ENCODE measurements at places on chromosomes 2 and 18. TPM values are rescaled to one million over a fixed set of nuclear protein-coding genes. Genes with fewer than 3 reads are reported as not detected.

The AQP12A gene
- not detected for total RNA-seq

The HOXD13 gene
- 0.18 TPM for total RNA-seq

The C2orf72 gene
- total RNA-seq: 7.5 TPM

The KHK gene
- total RNA-seq: 9.8 TPM

The APOB gene
- total RNA-seq: 0.14 TPM

The NAT8 gene
- not detected for total RNA-seq

The TSPYL6 gene
- total RNA-seq: not detected

The REEP1 gene
- 1.1 TPM for total RNA-seq

The EGR4 gene
- total RNA-seq: 0.19 TPM

The GLI2 gene
- total RNA-seq: 16.8 TPM

The OTOF gene
- total RNA-seq: 0.11 TPM

The SLC19A3 gene
- total RNA-seq: 2.3 TPM

The SPDYA gene
- total RNA-seq: 0.26 TPM

The LYG2 gene
- not detected for total RNA-seq

The ASIC4 gene
- 0.05 TPM for total RNA-seq

The LRP2 gene
- 0.01 TPM for total RNA-seq

The SCYGR4 gene
- total RNA-seq: not detected

The LAMA1 gene
- 0.16 TPM for total RNA-seq

The RAB10 gene
- total RNA-seq: 313 TPM

The STAMBP gene
- 53.5 TPM for total RNA-seq

The CDK5R2 gene
- total RNA-seq: 4.6 TPM

The EEF1B2 gene
- 1,254 TPM for total RNA-seq

The CNTNAP5 gene
- not detected for total RNA-seq

The PSMA8 gene
- total RNA-seq: not detected

The MALL gene
- 148 TPM for total RNA-seq

The SLC30A3 gene
- total RNA-seq: 3.4 TPM
